Stimulated activated CD8-positive, alpha-beta memory T cell treated with anti-CD3 and anti-CD28 coated beads, Interleukin-15, amount 100 ng/mL, for 4 hours (primary cell): ENCODE measurements at places on chromosomes 4 and X.
A peak's percentile ranks its signal among the peaks of the same experiment; 100 is the strongest.

DNA sequence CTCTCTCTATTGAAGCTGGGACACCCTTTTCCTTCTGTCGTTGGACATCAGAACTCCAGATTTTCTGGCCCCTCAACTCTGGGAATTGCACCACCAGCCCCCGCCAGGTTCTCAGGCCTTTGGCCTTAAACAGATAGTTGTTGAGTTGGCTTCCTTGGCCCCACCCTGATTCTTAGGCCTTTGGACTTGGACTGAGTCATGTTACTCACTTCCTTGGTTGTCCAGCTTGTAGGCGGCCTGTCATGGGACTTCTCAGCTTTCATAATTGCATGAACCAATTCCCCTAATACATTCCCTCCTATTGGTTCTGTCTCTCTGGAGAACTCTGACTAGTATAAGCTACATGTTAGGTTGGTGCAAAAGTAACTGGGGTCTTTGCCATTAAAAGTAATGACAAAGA is 195.7 kb downstream of the GPAT3 start:
- DNase-seq: no peak

DNA sequence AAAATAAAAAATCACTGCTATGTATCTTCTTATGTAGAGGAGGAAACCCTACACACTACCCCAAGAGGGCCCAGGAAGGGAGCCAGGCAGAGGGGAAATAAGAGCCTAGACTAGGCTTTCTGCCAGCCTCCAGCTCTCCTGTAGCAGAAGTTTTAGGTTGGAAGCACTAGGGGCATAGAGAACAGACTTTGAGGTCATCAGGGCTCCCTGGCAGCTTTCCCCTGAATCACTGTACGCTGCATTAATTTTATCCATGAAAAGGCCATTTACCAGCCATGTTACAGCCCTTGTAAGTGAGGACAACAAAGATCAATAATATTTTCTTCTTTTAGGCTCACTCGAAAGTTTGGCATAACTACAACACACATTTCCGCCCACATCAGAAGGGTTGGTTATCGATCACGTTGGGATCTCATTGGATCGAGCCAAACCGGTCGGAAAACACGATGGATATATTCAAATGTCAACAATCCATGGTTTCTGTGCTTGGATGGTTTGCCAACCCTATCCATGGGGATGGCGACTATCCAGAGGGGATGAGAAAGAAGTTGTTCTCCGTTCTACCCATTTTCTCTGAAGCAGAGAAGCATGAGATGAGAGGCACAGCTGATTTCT is 24.7 kb downstream of the RPL9 start:
- no peak for DNase-seq

DNA sequence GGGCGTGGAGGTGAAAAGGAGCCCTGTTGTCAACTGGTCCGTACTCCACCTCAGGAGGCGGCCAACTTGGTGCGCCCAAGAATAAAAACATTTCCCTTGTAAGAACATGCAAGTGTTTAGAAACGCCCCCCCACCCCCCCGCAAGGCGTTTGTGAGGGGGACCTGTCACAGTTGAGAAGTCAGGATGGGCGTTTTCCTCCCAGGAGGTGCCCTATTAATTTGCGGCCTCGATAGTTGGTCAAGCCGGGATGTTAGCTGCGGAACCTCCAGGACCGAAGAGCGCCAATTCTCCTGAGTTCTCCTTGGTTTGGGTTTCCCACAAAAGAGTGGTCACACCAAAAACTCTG is 651 bp upstream of the SAP30 start:
- peak; percentile 28 for DNase-seq

DNA sequence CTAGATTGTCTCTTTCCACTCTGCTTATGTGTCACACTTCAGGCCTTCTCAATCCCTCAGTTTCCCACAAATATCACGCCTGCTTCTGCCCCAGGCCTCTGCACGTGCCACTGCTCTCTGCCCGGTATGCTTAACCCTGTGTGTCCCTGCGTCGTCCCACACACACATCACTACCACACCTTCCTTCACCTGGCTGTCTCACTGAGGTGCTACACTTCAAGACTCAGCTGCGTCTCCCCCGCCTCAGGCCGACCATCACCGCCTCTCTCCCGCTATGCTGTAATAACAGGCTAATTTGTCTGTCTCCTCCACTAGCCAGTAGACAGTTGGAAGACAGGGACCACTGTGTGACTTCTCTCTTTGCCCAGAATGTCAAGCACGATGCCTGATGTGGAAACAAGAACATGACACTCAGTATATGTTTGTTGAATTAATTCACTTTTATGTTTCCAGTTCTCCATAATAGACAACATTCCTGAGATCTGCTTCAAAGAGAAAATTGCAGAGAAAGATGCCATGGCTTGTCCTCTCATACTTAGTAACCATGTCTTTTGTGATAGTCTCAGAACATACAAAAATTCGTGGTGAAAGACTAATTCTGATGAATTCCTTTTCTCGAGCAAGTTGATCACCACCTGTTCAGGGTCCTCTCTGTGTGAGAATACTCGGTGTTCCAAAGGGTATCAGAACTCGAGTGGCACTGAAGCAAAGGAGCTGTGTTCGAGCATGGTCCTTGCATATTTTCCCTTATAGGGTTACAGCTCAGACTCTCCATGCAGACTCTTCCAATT is 54.2 kb downstream of the AFAP1 start:
- DNase-seq: no peak

DNA sequence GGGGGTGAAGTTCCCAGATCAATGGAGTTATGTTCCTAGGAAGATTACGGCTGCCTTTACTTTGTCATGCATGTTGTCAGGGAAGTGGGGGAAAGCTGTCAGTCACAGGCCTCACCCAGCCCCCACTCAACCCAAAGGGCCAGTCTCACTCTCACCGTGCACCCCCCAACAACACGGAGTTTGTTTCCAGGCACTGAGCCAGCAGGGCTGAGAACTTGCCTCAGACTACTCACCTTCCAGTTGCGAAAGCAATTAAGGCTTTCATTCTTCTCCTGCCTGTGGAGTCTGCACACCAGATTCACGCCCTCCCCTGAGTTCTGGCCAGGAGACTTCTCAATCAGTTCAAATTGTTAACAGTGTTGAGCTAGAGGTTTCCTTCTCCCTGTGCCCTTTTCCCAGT is 114.3 kb downstream of the SH3BGRL start:
- no peak for DNase-seq

DNA sequence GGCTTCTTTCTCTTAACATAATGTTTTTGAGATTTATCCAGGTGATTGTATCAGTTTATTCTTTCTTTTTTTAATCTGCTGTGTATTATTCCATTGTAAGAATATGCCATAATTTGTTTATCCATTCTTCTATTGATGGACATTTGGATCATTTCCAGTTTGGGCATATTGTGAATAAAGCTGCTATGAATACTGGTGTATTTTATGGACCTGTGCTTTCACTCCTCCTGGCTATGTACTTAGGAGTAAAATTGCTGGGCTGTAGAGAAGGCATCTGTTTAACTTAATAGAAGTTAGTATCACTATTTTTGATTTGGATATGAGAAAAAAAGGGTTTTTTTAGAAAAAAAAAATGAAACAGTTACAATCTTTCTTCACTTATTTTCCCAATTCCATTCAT is 50.0 kb upstream of the FAM9C start:
- no peak for DNase-seq

- DNase-seq: no peak
These were observed 23.3 kb downstream of the LETM1 start for GRCh38 chr4:1832690-1833089.

DNA sequence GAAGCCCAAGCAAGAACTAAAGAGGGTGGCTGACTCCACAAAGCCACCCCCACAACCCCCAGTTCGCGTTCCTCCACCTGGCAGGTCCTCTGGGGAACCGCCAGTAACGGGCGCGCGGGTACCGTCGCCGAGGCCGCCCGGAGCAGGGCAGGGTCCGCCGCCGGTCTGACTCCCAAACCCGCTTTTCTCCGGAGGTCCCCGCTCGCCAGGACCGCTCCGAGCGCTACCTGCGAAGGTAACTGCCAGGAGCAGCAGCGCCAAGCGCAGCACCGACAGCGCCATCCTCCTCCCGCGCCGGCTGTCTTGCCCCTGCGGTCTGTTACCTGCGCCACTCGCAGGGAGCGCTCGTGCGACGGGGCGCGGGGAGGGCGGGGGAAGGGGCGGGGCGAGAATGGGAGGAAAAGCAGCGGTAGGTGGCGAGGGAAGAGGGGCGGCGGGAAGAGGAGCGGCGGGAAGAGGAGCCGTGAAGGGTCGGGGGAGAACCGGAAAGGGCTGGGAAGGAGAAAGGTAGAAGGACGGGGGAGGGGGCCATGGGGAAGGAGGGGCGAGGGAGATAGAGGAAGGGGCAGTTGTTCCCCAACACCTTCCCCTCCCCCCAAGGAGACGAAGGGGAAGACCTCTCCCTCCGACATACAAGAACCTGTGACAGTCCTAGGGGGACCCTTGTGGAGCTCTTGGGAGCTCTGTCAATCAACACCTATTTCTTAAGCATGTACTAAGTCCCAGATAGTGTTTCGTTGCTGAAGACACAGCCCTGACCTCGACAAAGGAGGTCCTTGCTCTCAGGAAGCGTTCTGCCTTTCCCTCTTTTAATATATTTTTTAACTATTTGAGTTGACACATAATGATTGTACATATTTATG is at the start of gene SPINK2:
Gene SPINK2, minus strand, starts transcription at position 321 of the 863 bp plus-strand sequence. Its CDS starts 39 bp downstream, at position 282.
- peak; percentile 35 for DNase-seq

DNA sequence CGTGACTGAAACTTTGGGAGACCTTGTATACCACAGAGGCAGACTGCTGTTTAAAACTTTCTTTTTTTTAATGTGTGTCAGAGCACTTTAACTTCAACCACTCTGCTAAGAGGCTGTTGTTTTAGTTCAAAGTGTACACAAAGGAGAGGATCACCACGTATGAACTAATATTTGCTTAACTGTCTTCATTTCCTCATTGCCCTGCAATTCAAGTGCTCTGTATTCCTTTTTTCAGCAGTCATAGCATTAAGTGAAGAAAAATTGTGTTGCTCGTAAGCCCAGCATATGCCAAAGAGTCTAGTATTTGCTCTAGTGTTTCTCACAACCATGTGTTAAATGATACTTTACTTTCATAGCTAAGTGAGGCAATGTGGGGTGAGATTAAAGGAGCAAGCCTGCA is 63.0 kb upstream of the HHIP start:
- no peak for DNase-seq

GRCh38 chrX:6782831-6783230 is 247.9 kb upstream of the VCX3A start:
- no peak for DNase-seq

GRCh38 chr4:139469216-139469615 is 15.3 kb downstream of the RAB33B start:
- no peak for DNase-seq

DNA sequence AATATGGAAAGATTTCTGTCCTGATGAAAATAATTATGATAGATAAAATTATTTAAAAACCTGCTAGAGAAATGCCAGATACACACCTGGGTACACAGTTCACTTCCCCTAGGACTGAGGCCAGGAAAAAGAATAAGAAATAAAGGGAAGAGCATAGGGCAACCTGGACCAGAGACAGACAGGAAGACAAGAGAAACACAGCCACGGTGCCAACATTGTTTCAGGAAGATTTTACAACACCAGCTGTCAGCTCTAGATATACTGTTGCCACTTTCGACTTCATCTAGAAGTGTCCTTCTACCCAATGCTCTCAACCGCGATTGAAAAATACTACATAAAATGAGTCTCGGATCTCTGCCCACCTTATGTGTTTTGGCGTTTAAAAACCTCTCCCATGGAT is 128.5 kb downstream of the MAML3 start:
- DNase-seq: no peak

DNA sequence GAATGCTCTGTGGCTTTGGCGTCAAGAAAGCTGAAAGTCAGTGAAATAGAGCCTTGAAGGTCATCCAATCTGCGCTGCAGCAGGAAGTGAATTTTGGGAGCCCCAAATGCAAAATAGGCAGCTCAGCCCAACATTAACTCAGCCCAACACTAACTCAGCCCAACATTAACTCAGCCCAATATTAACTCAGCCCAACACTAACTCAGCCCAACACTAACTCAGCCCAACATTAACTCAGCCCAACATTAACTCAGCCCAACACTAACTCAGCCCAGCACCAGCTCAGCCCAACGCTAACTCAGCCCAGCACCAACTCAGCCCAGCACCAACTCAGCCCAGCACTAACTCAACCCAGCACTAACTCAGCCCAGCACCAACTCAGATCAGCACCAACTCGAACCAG is 71.5 kb downstream of the SORBS2 start:
- no peak for DNase-seq

- DNase-seq: no peak
These were observed 22.8 kb downstream of the IL1RAPL1 start for GRCh38 chrX:28609917-28610613.

DNA sequence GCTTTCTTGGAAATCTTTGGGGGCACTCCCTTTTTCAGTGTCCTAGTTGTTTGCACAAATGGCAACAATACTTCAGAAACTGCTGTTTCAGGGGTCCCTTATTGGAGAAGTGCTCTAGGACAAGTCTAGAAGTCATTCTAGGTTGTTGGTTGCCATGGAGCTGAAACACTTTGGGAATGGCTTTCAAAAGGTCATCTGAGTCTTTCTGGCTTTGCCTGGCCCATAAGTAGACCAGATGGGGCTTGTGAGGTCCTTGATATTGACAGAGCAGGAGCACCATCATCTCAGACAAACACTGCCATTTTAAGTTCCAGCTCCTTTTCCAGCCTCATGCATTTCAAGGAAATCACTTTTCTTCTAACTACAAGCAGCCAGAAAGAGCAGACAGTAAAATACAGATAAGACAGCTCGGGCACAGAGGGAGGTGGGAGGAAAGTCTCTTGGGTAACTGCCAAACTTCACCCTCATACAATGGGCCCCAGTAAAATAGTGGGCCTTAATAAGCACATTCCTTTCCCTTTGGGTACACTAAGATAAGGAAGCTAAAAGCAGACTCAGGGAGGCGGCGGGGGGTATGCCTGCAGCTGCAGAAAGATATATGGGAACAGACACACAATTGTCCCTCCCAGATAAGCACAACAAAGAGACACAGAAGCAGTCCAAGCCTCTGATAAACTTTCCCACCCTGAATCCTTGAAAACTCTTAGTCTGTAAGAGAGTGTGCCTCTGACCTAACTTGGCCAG is 8.5 kb upstream of the NXF3 start:
- DNase-seq: no peak

- DNase-seq: no peak
These were observed 22.5 kb upstream of the GPR34 start for GRCh38 chrX:41666251-41666650.

GRCh38 chrX:8841911-8842310 is 40.7 kb upstream of the FAM9A start:
- DNase-seq: no peak

GRCh38 chr4:45423896-45424295 is 697.5 kb upstream of the GNPDA2 start:
- DNase-seq: no peak

- no peak for DNase-seq
These were observed 264.0 kb upstream of the SLIT2 start for GRCh38 chr4:19987746-19988145.

GRCh38 chr4:65046192-65047133 is 623.8 kb downstream of the EPHA5 start:
- DNase-seq: no peak

GRCh38 chr4:2503809-2504208 is 32.6 kb upstream of the FAM193A start:
- DNase-seq: no peak

DNA sequence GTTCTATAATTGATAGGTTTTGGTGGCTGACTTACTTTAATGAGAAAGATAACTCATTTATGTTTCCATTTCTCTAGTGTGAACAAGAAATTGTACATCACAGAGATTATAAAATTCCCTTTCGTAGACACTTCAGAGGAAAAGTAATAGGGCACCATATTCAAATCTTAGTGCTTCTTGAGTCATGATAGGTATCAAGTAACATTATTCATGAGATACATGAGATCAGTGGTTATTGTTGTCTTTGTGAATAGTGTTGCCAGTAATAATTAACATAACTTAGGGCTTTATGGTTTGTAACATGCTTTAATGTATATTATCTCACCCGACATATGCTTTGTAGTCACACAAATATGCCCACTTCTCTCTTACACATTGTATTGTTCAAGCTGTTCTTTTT is 73.7 kb upstream of the IL15 start:
- DNase-seq: no peak
